ENCODE measurements at places on chromosomes 2 and 18. TPM values are rescaled to one million over a fixed set of nuclear protein-coding genes. Genes with fewer than 3 reads are reported as not detected.

The CROCC2 gene
- not detected for total RNA-seq

- no peaks in the 10 kb centered on the region for H3K27me3 ChIP-seq
- H3K4me3 ChIP-seq: no peak overlapping the region
- no peak for DNase-seq
- no peaks in the 10 kb centered on the region for H3K36me3 ChIP-seq
Observed at GRCh38 chr18:31217038-31217849, 54.6 kb upstream of the DSC1 start.

DNA sequence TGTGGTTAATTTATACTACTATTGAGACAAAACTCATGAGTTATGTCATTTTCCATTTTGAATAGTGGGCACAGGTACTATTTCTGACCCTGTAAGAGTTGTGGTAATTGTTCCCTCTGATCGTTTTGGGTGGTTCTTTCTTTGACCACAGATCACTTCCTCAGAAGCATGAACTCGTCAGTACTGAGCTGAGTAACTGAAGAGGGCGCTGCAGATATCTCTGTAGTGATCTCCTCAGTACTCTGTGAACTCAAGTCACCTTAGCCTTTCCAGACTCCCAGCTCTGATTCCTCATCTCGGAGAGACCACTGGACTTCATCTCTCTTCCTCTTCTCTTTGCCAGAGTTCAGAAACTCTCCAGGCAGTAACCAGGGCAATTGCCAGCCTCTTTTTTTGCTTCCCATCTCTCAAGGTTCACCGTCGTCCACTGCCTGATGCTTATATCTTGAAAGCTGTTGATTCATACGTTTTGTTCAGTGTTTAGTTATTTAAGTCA lies 9.4 kb upstream of the IL1RL1 start:
- DNase-seq: no peak
- H3K36me3 ChIP-seq: no peaks in the 10 kb centered on the region
- no peak overlapping the region for H3K4me3 ChIP-seq
- H3K27me3 ChIP-seq: peaks cover 3% of the 10 kb centered on the region
- H3K27ac ChIP-seq: no peak overlapping the region
- no peaks in the 10 kb centered on the region for H3K4me1 ChIP-seq

The PFN4 gene
- not detected for total RNA-seq

- H3K36me3 ChIP-seq: no peaks in the 10 kb centered on the region
- H3K4me3 ChIP-seq: peak overlapping the region; percentile 89
- H3K27ac ChIP-seq: peak overlapping the region; percentile 19
- H3K4me1 ChIP-seq: peaks cover 43% of the 10 kb centered on the region
- peaks cover 8% of the 10 kb centered on the region for H3K27me3 ChIP-seq
- DNase-seq: no peak
Observed at GRCh38 chr2:202038471-202039277, 5.0 kb downstream of the FZD7 start.

The GPR45 gene
- not detected for total RNA-seq

The CTAGE1 gene
- not detected for total RNA-seq

- H3K4me3 ChIP-seq: no peak overlapping the region
- no peak overlapping the region for H3K27ac ChIP-seq
- DNase-seq: peak; percentile 22
- no peaks in the 10 kb centered on the region for H3K27me3 ChIP-seq
- H3K36me3 ChIP-seq: no peaks in the 10 kb centered on the region
Observed at GRCh38 chr2:71715241-71715750, 261.9 kb downstream of the DYSF start.

DNA sequence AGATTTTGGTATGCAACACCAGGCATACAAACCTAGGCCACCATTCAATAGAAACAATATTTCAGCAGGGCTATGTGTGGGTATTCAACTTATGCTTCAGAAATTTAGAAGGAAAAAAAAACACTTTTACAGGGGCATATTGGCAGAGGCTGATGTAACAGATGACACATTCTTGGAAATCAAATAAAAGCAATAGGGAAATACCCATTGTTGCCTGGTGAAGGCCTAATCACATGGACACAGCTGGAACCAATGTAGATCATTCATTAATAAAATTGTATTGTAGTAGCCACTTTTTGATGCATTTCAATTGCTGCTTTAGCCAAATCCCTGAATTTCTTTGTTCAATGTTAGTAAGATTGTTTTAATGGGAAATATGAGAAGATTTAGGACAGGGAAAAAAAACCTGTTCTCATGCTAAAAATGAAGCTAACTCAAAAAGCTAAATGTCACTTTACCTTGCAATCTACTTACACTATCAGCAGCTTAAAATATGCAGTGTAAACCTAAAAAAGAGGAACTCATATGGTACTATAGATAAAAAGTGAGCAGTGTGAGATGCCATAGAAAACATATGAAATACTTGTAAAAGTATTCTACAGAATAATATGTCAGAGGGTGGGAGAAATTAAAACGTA lies 289.4 kb downstream of the ZEB2 start:
- no peak for DNase-seq
- H3K27ac ChIP-seq: no peak overlapping the region
- H3K4me1 ChIP-seq: no peaks in the 10 kb centered on the region

GRCh38 chr2:162211732-162212131 lies 31.5 kb downstream of the FAP start:
- no peak for DNase-seq
- H3K36me3 ChIP-seq: no peaks in the 10 kb centered on the region
- no peak overlapping the region for H3K4me3 ChIP-seq
- no peak overlapping the region for H3K27ac ChIP-seq

The FBLN7 gene
- total RNA-seq: 3.7 TPM

GRCh38 chr2:106781196-106781595 lies 104.8 kb downstream of the ST6GAL2 start:
- DNase-seq: no peak
- no peaks in the 10 kb centered on the region for H3K36me3 ChIP-seq
- no peaks in the 10 kb centered on the region for H3K4me1 ChIP-seq
- no peaks in the 10 kb centered on the region for H3K27me3 ChIP-seq
- H3K27ac ChIP-seq: no peak overlapping the region

DNA sequence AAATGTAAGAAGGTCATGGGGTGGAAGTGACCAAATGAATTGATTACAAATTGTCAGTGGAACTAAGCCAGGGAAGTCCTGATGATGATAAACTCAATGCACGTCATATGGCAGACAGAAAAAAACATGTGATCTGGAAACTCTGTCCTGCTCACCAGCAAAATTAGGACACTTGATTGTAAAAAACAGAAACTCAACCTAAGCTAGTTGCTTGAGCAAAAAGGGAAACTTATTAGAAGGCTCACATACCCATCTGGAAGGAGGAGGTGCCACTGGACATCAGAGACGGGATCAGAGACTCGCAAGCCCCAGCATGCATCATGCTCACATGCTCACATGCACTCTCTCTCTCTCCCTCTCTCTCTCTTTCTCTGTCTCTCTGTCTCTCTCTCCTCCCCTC lies 96.8 kb downstream of the SP3 start:
- H3K4me1 ChIP-seq: peaks cover 27% of the 10 kb centered on the region
- H3K36me3 ChIP-seq: no peaks in the 10 kb centered on the region
- no peak overlapping the region for H3K4me3 ChIP-seq

DNA sequence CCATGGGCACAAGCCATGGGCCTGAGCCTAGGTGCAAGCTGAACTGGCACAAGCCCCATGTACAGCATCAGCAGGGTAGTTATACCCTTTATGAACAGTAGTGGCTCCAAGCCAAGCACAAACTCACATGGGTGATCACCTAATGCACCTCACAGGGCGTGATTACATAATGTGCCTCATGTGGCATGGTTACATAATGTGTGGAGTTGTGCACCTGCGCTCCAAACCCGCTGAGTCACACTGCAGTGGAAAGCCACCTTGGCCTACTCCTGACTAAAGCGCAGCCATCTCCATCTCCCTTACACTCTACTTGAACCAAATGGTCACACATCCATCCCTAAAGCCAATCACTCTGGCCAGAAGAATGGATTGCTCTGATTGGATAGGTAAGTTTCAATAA lies 279.7 kb downstream of the MBD2 start:
- no peak overlapping the region for H3K27ac ChIP-seq
- H3K4me3 ChIP-seq: no peak overlapping the region
- no peaks in the 10 kb centered on the region for H3K4me1 ChIP-seq
- H3K27me3 ChIP-seq: no peaks in the 10 kb centered on the region
- no peak for DNase-seq

- H3K36me3 ChIP-seq: no peaks in the 10 kb centered on the region
- H3K27ac ChIP-seq: no peak overlapping the region
- DNase-seq: no peak
- H3K4me3 ChIP-seq: no peak overlapping the region
Observed at GRCh38 chr2:106180602-106181001, 13.5 kb downstream of the UXS1 start.

DNA sequence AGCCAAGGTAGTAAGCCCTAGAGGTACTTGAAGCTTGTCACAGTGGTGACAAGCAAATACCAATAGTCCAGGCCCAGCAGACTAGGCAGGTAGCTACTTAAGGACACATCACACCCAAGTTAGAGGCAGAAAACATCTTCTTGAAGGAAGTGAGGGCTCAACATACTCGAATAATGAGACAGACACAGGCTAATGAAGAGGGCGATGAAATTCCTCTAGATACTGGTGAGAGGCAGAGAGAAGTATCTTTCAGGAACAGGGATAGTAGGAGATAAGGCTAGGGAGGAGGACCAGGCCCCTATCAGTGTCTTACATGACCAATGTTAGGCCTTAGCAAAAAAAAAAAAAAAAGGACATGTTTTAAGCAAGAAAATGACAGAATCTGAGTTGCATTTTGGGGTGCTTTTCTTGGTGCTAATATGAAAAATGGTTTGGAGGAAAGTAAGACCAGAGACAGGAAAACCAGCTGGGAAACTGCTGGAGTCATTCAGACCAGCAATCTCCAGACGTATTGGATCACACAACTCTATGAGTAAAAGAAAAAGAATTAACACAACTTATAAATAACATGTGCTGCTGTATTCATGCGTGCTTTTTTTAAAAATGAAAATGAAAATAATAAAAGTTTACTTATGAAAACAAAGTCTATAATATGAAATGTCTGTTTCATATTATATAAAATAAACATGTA lies 37.7 kb downstream of the COBLL1 start:
- no peaks in the 10 kb centered on the region for H3K27me3 ChIP-seq
- H3K36me3 ChIP-seq: no peaks in the 10 kb centered on the region
- H3K4me1 ChIP-seq: peaks cover 12% of the 10 kb centered on the region
- no peak overlapping the region for H3K4me3 ChIP-seq
- DNase-seq: no peak

The KCNG2 gene
- not detected for total RNA-seq

The SCN7A gene
- total RNA-seq: 4.6 TPM

DNA sequence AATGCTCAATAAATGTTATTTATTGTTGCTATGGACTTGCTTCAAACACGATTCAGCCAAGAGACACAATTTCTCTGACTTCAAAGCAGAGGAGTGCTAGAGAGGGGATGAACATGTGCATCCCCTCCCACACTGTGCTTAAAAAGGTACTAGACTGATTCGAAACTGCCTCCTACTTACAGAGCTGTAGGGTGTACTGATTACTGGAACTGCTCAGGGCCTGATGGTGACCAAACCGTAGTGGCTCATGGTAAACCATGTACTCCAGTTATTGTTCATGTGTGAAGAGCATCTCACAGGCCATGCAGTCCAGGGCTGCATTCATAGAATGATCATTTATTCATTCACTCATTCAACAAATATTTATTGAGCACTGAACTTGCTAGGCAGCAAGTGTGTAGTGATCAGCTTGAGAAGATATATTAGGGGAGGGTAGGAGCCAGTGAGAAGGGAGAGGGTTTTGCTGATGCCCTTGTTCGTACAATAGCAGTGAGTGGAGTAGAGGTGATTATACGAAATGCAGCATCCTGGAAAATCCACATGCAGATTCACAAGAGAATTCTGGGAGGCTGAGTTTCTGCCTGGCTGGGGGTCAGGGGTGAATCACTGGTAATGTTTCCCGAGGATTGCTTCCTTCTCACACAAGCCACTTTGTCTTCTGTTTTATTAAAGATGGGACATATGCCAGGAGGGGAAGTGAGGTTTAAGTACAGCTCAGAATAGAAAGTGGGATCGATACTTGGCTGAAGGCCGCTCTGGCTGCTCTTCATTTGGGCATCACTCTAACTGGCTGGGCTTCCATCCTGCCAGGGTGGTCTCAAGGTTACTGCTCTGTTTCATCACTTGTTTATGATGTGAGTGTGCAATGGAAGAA lies 245.4 kb downstream of the RAD51AP2 start:
- no peak for DNase-seq
- no peaks in the 10 kb centered on the region for H3K36me3 ChIP-seq
- H3K27ac ChIP-seq: no peak overlapping the region
- H3K27me3 ChIP-seq: no peaks in the 10 kb centered on the region

The IL36A gene
- total RNA-seq: not detected

DNA sequence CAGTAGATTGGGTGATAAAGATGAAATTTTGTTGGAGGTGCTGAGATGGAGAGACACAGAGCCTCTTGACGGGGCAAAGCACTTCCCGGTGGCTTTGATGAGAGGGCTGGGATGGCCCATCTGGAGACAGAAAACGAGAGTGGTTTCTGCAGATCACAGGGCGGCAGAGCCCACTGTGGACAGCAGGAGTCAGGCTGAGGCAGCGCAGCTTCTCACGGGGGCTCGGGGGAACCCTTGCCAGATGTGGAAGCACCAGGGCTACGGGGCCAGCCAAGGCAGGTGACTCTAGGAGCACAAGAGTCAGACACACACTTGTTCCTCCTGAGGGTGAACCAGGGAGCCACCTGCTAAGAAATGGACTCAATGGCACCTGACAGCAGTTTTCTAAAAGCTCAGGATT lies 78.5 kb downstream of the TPO start:
- peaks cover 6% of the 10 kb centered on the region for H3K27me3 ChIP-seq
- H3K27ac ChIP-seq: no peak overlapping the region
- H3K36me3 ChIP-seq: no peaks in the 10 kb centered on the region
- no peaks in the 10 kb centered on the region for H3K4me1 ChIP-seq
- peak; percentile 75 for DNase-seq

DNA sequence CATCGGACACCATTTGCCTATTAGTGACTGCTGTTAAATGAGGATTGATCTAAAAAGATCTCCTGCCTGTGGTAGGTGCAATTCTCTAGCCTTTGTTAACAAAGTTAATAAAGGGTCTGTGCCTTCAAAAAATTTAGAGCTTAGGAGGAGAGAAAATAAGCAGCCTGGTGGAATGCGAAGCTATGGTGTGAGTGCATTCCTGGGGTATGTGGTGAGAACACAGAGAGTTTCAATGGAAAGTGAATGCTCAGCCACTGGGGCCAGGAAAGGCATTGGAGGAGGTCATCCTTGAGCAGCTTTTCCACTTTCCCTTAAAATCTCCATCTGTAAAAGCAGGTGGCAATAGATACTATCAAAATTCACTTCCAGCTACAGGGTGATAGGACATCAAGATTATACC lies 331.2 kb upstream of the LRATD1 start:
- DNase-seq: no peak
- H3K4me3 ChIP-seq: no peak overlapping the region
- peaks cover 7% of the 10 kb centered on the region for H3K4me1 ChIP-seq
- H3K27ac ChIP-seq: no peak overlapping the region
- H3K27me3 ChIP-seq: no peaks in the 10 kb centered on the region
- H3K36me3 ChIP-seq: no peaks in the 10 kb centered on the region

DNA sequence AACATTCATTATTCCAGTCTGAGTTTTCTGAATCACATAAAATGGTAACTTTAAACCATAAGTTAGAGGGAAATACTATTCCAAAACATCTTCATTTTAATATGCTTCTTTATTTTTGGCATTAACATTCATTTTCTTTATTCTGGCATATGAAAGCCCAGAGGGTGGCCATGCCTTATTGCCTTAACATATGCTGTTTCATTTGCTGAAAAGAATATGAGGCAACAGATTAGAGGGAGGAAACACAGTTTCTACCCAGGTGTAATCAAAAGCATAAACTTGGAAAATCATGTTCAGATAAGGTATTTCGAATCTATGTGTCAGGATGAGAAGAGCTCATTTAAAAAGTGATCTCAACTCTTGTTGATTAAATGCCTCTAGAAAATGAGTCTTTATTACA lies 379.9 kb upstream of the DSEL start:
- no peaks in the 10 kb centered on the region for H3K4me1 ChIP-seq
- H3K27ac ChIP-seq: no peak overlapping the region
- DNase-seq: no peak
